Muscle of arm (tissue), 14 donors: ENCODE measurements at places on chromosomes 6 and 20.

DNA sequence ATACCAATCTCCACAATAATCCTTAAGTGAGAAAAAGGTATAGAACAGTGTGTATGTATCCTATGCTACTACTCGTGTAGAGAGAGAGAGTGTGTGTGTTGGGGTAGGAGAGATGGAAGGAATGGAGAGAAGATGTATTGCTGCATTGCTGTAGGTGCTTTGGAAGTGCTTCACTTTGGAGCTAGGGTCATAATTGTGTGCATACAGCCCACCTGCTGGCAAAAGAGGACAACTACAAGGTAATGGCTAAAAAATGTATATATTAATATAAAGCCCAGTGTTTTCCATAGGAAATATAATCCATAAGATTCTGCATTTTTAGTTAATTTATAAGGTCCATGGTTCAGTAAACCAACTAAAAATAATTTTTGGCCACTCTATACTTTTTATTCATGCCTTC, 36.1 kb downstream of the SERAC1 start:
- DNase-seq, result peak; percentile 4

DNA sequence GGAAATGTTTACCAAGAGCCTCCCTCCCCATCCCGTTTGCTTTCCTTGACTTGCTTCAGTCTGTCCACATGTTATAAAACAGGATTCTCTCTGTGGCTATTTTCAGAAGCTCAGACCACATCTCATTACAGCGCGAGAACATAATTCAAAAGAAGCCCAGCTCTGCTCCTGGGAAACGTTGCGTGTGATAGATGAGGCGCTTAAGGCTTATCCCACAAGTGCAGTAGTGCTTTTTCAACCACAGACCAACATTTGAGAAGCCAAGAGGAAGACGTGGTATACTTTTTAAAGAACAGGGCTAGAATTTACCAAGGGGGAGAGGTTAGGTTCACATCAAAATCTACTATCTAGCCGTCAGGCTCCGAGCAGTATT, 239.5 kb downstream of the SLC24A3 start:
- no peak for DNase-seq

- DNase-seq, result peak; percentile 43
Observed at GRCh38 chr6:161257793-161258457, 15.9 kb downstream of the AGPAT4 start.

GRCh38 chr6:21912151-21912832, 318.7 kb downstream of the SOX4 start:
- no peak for DNase-seq

GRCh38 chr6:17867880-17868279, 119.6 kb downstream of the KIF13A start:
- no peak for DNase-seq

- DNase-seq, result no peak
Observed at GRCh38 chr6:155080881-155081845, 86.0 kb downstream of the TIAM2 start.

DNA sequence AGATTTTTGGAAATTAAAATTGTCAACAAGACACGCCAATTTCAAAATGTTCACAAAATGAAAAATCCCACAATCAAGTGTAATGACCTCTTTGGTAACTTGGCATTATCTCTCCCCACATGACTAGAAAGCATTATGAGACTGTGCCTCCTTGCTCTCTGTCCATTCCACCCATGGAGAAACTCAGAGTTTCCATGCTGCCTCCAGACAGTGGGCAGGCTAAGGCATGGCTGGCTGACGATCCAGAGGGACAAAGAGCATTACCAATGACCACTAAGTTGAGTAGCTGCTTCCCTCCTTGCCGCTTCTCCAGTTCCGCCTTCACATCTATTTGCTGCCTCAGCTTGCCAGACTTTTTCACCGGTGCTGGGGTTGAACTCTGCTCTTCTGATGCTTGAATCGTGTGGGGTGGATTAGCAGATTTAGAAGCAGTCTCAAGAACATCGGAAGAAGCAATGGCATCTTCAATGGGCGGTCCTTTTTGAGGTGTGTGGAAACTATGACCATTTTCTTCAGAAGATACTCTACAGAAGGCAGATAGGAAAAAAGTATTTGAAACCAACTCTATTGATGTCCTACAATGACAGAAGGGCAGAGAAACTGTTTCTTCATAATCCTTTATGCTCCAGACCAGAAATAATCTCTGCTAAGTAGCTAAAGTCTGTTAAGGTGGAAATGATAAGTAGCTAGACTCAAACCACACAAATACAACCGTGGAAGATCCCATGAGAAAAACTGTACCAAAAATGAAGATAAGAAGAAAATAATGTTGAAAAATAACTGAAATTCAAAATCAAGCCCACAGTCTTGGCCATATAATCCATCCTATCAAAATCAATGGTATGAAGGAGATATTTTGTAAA, 47.5 kb upstream of the ALDH8A1 start:
- DNase-seq, result no peak

- peak; percentile 8 for DNase-seq
Observed at GRCh38 chr20:59258221-59258621, 42.2 kb upstream of the EDN3 start.

- DNase-seq, result no peak
Observed at GRCh38 chr6:141682391-141682790, 450.3 kb upstream of the GJE1 start.

DNA sequence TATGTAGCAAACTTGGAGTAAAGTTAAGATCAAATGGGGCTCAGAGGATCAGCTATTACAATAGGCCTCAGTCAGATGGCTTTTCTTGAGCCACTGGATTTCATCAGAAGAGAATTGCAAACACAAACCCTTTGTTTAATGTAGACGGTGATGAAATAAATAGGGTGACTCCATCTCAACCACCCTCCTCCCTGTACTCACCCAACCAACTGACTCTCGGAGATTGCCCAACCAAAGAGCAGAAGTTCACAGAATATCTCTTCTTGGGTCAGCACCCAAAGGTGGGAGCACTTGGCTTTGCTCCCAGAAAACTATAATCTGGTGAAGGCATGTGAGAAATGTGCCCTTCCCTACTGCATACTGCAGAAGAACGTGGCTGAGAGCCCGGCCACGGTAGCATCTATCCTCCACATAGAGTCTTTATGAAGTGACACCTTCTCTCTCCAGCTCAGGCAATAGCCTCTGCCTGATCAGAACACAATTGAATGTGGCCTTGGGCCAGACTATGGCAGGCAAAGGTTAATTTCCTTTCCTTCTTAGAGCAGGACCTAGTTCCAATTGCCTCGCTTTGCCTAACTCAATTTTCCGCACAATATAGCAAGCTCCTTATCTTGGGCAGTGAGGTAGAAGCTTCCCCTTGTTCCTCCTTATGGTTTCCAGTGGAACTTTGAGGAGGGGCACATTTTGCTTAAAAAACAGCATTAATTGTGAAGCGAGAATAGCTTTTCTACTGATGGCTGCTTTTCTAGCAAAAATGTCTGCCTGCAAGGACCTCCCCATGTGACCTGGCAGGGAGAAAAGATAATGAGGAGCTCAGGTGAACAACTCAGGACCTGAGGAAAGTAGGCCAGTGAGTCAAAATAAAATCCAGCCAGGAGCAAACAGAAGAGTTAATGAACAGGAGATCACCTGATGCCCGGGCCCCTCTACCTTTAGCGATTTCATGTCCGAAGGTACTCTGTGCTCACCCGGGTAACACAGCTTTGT, 79.4 kb downstream of the GFOD1 start:
- no peak for DNase-seq

- DNase-seq, result no peak
Observed at GRCh38 chr6:63868351-63868750, 232.7 kb downstream of the PHF3 start.

- no peak for DNase-seq
Observed at GRCh38 chr20:38723848-38724625, at the start of gene SLC32A1. TSS of gene SLC32A1 (plus strand) at chr20:38724486. CDS start at chr20:38724725, 239 bp downstream.

DNA sequence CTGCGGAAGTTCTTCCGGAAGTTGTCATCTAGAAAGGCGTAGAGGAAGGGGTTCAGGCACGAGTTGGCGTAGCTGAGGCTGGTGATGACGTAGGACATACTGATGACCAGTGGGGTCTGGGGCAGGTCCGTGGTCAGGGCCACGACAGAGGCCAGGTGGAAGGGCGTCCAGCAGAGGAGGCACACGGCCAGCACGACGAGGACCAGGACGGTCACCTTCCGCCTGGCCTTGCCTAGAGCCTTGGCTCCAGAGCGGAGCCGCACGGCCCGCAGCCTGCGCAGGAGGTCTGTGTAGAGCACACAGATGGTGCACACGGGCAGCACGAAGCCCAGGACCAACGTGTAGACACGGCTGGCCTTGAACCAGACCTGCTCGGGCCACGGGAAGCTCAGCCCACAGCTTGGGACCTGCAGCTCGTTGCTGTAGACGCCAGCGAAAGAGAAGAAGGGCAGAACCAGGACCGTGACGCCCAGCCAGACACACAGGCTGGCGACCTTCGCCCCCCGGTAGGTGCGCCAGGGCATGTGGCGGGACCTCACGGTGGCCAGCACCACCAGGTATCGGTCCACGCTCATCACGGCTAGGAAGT, 1.4 kb downstream of the NPBWR2 start:
- DNase-seq, result no peak

DNA sequence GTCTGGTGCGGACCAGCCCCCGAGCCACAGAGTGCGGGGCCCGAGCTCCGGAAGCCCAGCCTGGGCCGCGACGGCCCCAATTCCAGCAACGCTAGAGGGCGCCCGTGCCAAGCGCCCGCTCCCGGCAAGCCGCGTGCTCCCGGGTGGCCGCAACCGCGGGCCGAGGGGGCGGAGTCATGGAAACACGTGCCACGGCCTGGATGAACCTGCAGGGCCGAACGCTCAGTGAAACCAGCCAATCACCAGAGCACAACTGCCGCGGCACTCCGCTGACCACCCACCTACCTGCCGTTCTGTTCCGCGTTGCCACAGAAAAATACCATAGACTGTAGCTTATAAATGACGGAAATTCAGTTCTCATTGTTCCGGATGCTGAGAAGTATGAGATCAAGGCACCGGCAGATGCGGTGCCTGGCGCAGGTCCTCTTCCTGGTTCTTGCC, 85.7 kb upstream of the FOXC1 start:
- DNase-seq, result peak; percentile 75

GRCh38 chr6:105832313-105832761, 253.8 kb upstream of the PRDM1 start:
- DNase-seq, result no peak

- peak; percentile 8 for DNase-seq
Observed at GRCh38 chr20:16434062-16434664, 139.1 kb downstream of the KIF16B start.

DNA sequence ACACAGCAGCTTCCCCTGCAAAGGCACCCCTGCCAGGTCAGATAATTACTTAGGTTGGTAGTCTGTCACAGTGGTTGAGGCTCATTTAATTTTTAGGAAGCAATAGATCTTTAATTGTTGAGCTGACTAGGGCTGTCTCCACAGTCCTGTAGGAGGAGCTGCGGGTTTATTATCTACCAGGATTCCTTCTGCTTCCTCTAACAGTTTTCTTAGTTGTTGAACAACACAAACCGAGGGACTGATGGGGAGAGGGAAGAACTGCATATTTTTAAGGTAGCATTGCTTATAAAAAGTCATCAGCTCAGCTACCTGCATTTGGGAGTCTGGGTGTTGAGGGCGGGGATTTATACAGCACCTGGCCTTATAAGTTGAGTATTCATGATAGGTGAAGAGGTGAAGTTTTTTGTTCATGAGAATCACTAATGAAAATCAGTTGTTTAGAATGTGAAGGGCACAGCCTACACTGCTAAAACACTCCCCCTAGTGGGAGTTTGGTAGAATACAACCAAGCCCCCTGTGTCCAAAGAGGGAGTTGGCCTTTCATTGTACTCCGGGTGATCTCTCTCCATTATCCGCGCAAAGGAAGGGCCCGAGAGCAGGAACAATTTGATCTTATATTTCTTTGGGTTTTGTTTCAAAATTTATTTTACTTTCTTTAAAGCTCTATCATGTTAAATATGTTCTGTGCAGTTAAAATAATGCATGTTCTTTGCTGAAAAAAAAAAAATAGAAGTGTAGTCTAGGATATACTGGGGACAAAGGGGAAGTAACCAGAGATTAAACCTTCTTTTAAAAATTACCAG, 69.6 kb downstream of the SSR1 start:
- peak; percentile 75 for DNase-seq

DNA sequence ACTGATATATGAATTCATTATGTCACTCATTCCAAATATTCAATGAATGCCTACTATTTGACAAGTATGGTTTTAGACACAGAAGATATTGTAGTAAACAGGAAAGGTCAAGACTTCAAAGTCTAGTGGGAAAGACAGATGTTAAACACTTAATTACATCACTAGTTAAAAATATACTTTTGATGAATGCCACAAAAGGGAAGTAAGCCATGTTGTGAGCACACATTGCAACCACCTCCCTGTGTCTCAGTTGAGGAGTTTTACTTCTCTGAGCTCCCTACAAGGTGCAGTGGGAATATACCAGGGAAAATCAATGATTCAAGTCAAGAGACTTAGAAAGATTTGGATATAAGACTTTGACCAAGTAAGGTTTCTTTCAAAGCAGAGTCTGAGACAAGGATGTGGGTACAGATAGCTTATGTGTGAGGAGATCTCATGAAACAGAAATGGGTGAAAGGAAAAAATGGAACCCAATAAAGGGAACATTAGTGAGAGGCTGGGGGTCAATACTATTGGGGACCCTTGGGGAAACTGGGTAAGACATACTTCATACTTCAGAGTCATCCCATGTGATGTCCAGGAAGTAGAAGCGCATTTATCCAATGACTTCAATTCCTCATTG, 503.7 kb downstream of the KIF16B start:
- DNase-seq, result no peak

- peak; percentile 91 for DNase-seq
Observed at GRCh38 chr20:35615667-35616464, at the start of gene SPAG4. TSS of gene SPAG4 (plus strand) at chr20:35615829. CDS start at chr20:35616004, 175 bp downstream.

- DNase-seq, result no peak
Observed at GRCh38 chr6:157770946-157771345, 52.1 kb upstream of the SNX9 start.

GRCh38 chr6:62075869-62076268, 210.2 kb downstream of the KHDRBS2 start:
- no peak for DNase-seq

- no peak for DNase-seq
Observed at GRCh38 chr6:143675946-143676345, 1.8 kb upstream of the PHACTR2 start.

DNA sequence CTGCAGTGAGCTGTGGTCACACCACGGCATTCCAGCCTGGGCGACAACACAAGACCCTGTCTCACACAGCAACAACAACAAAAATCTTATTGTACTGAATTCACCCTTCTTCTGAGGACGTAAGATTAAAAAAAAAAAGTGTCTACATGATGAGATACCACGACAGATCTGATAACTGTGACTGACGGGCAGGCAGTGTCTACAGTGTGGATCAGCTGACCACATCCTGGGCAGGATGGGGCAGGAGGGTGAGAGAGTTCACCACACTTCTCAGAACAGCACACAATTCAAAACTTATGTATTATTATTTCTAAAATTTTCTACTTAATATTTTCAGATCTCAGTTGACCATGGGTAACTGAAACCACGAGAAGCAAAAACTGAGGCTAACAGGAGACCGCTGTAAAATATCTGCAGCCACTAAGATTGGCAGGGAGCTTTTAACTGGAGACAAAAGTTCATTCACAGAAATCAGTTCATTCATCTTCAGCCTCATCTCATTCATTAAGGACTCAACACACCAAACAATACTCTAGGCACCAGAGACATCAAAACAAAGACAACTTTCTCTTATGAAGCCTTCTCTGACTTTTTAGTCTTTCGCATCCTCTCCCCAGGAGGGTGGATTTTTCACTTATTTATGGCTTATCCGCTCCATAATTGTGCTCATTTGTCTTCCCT, 15.7 kb upstream of the NHSL1 start:
- no peak for DNase-seq

GRCh38 chr6:108243836-108244235, 17.0 kb downstream of the SNX3 start:
- DNase-seq, result no peak

- no peak for DNase-seq
Observed at GRCh38 chr6:137911675-137912191, 44.7 kb downstream of the TNFAIP3 start.

GRCh38 chr6:14732226-14732843, 513.5 kb upstream of the JARID2 start:
- no peak for DNase-seq
